GM06990 (cell line): ENCODE measurements at places on chromosomes 2 and 18.

- no peak for DNase-seq
Measured at GRCh38 chr2:15588329-15588919, 3.2 kb upstream of the DDX1 start.

DNA sequence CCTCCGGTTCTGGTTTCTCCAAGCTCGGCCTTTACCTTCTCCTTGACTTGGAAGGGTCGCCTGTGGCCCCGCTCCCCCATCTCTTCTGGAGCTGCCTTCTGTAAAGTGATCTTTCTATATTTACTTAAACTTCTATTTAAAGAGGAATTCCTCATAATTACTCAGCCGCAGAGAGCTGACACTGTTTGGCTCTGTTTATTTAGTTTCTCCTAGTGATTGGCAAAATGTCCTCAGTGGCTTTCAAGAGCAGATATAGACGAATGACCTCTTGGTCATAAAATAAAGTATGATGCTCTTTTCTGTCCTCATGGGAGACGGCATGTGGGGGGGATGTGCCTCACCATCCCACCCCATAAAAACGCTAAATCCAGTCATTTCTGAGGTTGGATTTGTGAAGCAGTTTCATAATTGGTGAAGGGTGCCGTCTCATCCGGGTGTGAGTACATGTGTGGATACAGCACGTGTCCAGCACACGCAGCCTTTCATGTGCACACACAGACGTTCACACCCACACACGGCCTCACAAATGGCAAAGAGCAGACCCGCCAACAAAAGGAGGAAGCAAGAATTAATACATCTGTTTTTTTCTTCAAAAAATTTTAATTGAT, 43.4 kb upstream of the SMAD7 start:
- DNase-seq = no peak

GRCh38 chr2:108145557-108146326, 94.0 kb upstream of the SULT1C3 start:
- DNase-seq = no peak

- DNase-seq = no peak
Measured at GRCh38 chr2:101168706-101169105, 17.5 kb upstream of the TBC1D8 start.

DNA sequence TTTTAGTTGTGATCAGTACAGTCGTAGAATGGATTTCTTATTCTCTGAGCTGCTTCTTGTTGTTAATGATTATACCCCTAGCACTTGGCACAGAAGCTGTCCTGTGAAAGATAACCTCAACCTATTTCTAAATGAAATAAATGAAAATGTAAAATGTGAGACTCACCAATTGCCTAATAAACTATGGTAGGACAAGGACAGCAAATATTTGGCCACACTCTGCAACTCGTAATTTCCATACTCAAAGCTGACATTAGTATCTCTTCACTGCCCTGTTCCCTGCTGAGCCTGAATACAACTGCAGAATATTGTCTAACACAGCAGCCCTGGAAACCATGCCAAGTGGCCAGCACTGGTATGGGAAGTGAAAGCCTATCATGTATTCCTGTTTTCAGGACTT, 34.5 kb downstream of the TMEM182 start:
- DNase-seq = no peak

DNA sequence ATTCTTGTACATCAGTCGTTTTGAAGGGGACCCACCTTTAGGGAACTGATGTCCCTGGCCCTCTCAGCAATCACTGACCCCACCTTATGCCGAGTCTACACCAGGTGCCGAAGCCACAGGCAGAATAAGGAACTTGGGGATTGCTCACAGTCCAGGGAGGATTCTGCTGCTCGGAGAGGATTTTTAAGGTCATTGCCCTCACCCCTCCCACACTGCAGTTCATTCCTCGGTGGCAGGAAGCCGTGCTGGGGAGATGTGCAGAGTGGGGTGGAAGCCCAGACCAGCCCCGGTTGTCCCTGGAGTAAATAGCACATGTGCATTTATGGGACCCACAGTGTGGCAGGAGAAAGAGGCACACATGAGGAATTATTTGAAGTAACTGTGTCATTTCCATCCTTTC, 50.4 kb downstream of the PLB1 start:
- DNase-seq = no peak

DNA sequence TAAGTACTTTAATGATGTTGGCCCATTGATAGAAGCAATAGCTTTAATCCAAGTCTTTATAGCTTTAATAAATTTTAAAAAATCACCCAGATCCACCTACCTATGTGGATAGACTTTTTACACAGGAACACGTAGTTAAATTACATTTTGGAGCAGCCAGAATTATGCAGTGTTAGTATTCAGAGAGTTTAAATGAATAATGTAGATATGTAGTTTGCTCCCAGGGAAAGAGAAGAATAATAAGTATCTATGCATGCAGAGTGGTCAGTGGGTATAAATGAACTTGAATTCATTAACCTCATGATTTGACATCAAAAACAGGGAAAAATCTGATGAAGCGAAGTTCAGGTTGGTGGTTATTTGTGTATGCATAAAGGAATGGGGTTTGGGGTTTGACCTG, 146.3 kb downstream of the CERS6 start:
- no peak for DNase-seq

GRCh38 chr2:171999604-172000469, at the start of gene METAP1D:
Gene METAP1D, plus strand, starts transcription at chr2:171999953. Its CDS starts 17 bp downstream, at chr2:171999970.
- peak; percentile 98 for DNase-seq

DNA sequence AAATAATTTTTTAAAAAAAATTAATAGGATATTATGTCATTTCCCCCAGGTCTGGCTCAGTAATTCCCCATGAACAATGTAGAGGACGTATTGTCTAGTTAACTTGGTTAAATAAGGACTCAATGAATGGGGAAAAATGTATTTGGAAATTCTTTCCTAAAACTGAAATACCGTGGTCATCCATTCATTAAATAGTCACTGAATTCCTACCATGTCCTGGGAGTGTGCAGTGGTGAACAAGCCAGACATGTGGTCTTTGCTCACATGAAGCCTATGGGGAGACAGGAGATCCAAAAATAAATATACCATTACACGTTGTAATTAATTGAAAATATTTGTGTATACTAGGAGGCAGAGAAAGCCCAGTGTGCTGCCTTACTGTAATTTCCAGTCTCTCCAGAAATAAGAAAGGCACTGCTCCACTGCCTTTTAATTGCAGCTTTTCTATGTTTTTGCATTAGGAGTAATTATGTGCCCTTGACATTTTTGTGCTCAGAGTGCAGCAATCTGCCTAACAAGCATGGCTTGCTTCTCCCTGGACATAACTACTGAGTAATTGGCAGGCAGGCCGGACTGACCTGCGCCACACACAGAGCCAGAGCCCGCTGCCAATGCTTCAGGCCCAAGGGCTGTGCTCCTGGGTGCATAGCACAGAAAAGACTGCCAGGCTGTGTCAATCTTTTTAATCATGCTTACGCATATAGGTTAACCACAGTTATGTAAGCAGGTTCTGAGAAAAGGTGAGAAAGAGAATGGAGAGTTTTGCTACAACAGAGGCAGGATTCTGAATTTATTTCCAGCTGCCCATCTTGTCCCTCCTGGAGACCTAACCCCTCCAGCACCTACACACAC, 22.2 kb upstream of the TTC39C start:
- DNase-seq = peak; percentile 59

DNA sequence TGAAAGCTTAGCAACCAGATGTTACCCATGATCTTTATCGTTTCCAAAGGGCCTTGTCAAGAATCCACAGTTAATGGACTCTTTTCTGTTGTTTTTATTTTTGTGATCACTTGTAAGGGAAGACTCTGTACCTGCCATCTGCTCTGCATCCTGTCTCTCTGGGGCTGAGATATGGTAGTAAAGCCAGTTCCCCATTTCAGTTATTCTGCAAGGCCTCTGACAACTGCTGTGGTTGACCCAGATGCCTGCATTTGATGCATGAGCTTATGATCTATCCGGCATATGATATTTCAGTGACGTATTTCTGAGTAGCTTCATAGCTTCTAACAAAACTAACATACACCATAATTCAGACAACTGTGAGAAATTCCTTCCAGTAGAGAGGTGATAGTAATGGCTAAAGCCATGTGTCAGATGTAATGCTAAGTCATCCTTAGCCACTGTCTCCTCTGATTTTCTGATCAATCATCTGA, 105.1 kb downstream of the TPO start:
- no peak for DNase-seq

- no peak for DNase-seq
Measured at GRCh38 chr2:188599140-188599539, 307.5 kb downstream of the GULP1 start.

DNA sequence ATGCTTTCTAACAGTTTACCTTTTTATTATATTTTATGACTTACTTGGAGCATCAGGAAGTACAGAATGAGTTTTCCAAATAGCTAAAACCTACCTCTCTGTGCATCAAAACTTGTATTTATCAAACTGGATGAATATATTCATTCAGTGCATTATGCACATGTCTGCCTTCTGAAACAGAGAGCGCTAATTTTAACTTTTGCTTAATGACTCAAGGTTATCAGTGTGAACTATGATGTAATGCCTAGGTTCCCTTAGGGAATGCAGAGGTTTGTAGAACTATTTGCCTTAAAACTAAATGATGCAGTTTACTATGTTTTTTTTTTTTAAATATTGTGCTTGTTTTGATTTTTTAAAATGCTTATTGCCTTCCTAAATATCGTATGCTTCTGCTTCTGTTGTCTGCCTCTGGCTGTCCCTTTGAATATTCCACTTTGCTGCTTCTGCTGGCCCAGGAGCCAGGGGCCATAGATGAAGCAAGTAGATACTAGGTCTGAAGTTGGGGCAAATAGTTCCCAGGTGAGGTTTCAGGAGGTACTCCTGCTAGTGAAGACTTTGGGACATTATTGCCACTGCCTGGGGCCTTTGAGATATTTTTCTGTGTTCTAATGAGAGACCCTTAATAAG, 16.5 kb downstream of the TMEM178A start:
- DNase-seq = no peak

DNA sequence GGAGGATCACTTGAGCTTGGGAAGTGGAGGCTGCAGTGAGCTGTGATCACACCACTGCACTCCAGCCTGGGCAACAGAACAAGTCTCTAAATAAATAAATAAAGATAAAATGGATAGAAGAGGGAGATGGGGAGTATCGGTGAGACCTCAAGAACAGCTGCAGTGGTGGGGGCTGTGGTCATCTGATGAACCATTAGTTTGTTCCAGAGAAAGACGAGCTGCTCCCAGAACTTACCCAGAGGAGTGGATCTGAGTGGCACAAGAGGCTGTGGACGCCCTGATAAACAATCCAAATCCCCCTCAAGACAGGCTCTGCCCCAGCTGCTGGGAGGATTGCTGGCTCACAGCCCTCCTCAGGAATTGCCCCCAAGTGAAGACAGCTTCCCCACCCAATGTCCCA, 26.7 kb downstream of the TMEM127 start:
- no peak for DNase-seq

DNA sequence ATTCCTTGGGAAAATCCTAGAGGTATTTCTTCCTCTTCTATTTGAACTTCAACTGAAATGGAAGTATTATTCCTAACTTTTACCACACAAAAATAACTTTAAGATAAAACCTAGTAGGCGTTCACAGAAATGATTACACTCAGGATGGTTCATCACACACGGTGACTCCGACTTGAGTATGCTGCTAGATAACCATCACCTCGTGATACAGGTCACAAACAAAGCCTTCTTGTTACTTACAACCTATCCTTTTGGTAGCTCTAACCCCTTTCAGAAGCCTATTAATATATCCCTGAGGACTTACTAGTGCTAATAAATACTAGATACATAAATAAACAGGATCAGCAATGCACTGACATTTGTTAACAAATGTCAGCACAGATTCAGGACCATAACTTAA, 101.0 kb upstream of the DNER start:
- DNase-seq = no peak

DNA sequence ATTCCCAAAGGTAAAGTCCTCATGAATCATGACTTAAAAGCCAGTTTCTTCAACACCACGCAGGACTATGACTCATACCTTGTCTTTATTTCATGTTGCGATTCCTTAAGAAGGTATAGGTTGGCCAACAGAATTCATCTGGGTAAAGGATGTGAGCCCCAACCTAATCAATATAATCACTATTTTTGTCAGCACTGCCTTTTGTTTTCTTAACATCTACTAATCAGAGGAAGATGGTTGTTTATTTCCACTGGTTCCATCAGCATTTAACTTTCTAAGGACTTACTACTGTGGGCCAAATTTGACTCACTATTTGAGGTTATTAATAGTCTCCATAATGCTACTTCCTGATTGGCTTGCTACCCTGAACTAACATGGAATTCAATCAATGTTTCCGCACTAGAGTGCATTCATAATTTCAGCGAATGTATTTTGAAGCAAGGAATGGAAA, 78.6 kb downstream of the SCG2 start:
- no peak for DNase-seq

DNA sequence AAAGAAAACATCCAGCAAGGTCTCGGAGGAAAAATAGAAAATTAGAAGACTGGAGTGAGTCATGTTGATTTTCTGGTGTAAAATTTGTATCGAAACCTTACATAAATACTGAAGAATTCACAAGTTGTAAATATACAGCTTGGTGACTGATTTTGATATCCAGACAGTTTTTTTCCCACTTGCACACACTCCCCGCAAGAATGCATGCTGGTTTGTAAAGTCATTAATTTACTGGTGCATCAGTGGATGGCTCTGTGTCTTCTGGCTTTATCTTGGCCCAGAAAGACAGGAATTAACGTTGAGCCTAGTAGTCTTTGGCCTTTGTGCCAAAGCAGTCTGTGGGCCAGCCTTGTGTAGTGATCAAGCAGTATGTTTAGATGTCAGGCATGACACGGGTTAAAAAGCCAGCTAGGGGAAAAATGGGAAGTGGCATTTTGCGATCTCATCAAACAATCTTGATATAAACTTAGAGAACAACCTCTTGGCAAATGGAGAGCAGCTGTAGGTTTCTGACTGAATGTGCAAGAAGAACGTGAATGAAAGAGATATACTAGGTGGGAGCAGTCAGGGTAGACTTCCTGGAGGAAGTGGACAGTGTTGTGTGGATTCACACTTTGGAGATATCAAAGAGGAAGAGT, 22.7 kb upstream of the CASP8 start:
- DNase-seq = no peak

DNA sequence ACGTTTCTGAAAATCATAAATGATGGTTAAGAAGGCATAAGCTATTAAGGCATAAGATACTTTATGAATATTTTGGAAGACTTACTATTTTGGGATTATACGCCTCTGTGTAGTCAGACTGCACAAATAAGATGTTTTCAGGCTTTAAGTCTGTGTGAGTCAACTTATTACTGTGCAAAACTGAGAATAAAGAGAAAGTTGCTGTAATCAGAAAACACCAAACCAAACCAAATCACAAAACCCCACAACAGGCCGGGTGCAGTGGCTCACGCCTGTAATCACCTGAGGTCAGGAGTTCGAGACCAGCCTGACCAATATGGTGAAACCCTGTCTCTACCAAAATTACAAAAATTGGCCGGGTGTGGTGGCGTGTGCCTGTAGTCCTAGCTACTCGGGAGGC, 7.7 kb downstream of the CLK1 start:
- no peak for DNase-seq

GRCh38 chr2:120398051-120398995, 52.4 kb downstream of the INHBB start:
- no peak for DNase-seq

DNA sequence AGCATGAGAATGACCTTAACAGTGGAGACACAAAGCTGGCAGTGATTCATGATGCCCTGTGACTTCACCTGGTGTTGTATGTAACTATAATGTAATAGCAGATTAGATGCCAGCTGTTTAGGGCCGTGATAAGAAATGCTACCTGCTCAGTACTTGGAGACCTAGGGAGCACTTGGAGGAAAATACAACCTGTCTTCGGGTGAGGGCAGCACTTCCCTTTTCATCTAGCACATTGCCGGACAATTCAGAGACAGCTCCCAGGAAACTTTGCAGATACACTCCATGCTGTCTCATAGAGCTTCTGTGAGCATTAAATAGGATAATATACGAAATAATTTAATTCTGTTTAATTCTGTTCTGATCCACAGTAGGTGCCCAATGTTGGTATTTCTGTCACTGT, 668.5 kb downstream of the TSN start:
- DNase-seq = no peak
